ENCODE measurements at places on chromosomes 3 and 15.

DNA sequence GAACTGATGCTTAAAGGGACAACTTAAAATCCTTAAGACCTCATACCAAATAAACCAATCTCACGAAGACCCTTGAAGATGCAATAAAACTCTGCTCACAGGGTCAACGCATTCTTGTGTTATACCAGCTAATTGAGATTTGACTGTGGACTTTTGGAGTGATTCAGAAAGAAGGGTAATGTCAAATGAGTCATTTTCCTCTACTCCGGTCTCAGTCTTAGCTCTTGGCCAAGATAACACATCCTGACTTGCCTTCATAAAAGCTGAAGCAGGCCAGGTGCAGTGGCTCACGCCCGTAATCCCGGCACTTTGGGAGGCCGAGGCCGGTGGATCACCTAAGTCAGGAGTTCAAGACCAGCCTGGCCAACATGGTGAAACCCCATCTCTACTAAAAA is 3.8 kb downstream of the PKM start:
- DNase-seq = peak; percentile 18

DNA sequence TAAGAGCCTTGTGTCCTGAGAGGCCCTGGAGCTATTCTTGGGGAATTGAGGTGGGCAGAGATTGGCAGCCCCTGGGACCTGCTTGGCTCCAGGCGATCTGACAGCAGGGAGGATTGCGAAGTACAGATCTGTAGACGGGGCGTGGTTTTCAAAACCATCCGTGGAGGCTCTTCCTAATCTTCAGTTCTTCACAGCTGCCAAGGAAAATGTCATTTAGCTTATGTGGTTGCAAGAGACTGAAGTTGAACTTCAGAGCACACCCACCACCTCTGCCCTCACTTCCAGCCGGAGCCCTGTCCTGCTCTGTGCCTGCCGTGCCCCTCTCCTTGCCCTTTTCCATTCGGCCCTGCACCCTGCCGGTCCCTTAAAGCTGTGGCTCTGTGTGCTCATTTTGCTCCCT is 12.9 kb downstream of the NISCH start:
- DNase-seq = no peak

DNA sequence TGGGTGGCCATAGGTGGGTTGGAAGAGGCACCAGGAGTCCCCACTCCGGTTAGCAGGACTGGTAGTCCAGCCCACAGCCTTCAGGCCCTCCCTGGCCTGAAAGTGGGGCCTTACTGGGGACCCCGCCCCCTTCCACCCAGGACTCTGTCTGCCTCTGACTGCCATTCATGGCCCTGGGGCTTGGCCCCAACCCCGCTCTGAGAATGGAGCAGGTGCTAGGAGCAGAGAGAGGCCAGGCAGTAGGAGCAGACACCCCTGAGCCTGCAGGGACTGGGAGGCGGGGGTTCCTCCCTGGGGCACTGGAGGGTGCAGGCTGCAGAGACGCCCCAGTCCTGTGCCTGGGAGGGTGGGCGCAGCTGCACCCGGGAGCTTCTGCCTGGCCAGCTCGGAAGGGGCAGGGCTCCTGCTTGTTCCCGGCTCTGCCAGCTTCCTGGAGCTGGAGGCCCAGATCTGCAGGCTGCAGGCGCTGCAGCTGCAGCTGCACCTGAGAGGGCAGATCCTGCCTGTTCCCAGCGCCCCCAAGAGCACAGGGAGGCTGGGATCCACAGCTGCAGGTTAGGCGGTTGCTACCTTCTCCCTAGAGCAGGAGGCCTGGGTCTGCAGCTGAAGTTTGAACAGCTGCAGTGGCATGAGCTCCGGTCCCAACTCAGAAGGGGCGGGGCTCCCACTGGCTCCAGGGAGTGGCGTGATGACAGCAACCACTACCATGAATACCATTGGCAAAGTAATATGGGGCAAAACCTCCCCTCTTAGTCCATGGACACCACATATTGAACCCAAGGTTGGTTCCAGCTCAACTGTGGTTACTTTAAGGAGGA is 194.7 kb downstream of the SQOR start:
- no peak for DNase-seq

DNA sequence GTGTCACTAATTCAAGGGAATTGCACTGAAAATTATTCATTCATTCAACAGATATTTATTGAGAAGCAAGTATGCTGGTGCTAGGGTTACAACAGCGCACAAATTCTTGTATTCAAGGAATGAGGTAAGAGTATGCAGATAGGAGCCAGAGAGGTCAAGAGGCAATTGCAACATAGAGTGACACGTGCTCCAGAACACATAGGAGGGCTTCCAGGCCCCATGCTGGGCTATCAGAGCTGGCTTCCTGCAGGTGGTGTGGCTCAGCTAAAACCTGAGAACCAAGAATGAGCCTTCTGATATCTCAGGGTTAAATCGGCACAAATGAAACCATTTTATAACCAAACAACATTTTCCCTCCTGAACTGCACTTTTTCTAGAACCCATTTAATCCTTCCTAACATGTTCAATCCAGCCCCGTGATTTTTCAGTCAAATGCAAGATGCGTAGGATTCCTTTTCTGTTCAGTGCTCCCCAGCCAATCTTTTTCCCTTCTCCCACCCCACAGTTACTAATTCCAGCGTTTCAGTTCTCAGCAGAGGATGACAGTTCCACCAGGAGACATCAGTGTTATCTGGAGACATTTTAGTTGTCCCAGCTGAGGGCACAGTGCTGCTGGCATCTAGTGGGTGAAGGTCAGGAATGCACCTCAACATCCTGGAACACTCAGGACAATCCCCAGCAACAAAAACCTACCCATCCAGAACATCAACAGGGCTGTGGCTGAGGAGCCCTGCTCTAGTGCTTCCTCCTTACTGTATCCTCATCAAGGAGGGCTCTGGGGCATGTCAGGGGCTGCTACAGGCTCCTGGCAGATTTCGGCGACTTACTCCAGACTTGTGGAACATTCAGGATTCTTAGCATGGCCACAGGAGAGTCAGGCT is 13.1 kb downstream of the CCR5AS start:
- DNase-seq = no peak

- no peak for DNase-seq
Observed at GRCh38 chr3:12325586-12326515, 37.0 kb downstream of the PPARG start.

- DNase-seq = no peak
Observed at GRCh38 chr3:29329986-29330890, 49.4 kb downstream of the RBMS3 start.

DNA sequence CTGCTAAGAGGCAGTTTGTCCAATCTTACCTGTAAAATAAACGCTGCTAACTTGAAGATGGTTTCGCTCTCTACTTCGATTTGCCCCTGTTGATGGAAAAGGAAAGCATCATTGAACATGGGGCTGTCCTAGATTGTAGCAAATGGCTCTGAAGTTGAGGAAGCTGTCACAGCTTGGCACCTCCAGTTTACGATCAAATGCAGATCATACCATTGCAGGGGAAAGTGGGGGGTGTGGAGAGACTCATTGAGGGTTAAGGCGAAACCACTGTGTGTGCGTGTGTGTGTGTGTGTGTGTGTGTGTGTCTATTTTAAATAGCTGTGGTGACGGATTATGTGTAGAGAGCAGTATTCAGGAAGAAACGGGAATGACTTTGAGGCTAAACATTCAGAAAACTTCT is 127.6 kb upstream of the LMOD3 start:
- peak; percentile 1 for DNase-seq

- no peak for DNase-seq
Observed at GRCh38 chr3:25678581-25678980, 13.9 kb upstream of the TOP2B start.

- no peak for DNase-seq
Observed at GRCh38 chr3:142497729-142498128, 49.9 kb upstream of the XRN1 start.

DNA sequence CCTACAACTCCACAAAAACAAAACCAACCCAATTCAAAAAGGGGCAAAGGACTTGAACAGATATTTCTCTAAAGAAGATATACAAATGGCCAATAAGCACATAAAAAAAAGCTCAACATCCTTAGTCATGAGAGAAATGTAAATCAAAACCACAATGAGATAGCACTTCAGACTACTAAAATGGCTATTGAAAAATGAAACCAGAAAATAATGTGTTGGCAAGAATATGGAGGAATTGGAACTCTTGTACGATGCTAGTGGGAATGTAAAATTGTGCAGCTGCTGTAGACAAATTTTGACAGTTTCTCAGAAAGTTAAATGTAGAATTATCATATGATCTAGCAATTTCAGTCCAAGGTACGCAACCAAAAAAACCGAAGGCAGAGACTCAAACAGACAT is 29.0 kb downstream of the KY start:
- no peak for DNase-seq

DNA sequence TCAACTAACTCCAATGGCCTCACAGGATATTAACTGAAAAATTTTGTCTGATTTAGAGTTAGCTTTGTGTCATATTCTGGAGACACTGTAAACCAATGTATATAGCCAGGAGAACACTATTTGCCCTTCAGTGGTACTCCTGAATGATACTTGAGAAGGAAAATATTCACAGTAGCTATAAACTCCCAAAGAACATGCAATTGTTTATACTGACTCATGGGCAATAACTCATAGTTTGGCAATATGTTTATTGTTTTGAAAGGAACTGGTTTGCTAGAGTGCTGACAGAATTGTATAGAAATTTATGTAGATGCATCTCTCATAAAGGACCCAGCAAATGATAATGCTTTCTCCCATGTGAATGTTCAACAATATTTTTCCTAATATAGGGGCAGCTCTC is 537.6 kb downstream of the PLOD2 start:
- DNase-seq = no peak

- DNase-seq = no peak
Observed at GRCh38 chr15:63473999-63474809, 30.2 kb upstream of the USP3 start.

DNA sequence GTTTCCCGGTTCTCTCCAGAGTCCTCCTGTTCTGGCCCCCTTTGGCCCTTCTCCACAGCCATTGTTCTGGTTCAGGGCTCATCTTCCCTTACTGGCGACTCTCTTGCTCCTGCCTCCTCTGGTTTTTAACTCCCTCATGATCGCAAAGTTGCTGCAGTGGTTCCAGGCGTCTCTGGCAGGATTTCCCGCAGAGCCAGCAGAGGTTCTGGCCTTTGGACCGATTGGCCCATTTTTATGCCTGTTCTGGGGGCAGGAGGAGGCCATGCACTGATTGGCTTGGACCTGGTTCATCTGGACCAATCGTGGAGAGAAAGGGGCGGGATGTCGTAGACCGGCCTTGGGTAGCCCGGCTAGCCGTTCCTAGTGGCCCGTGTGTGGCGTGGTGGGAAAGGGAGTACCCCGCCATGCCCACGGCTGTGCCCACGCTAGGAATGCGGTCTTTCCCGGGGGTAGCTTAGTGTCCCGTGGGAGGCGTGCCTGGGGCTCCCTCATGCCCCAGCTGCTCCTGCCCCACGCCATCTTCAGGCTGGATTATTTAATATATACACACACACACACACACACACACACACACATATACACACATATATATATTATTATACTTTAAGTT is 113.4 kb downstream of the FBLN2 start:
- no peak for DNase-seq

DNA sequence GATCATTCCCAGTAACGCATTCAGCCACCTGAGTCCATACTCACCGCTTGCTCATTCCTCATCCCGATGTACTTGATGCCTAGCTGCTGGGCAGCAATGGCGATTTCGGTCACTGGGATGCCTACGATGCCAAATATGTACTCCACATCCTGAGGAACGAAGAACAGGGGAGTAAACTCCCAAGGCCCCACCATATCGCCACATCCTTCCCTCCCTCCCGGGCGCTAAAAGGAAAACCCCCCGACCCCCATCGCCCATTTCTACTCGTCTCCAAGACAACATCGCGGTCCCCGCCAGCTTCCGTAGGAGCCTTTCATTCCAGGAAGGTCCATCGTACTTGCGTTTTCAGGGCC is 347 bp downstream of the HACL1 start:
- DNase-seq = no peak

GRCh38 chr3:67030785-67031740 is 33.0 kb downstream of the KBTBD8 start:
- no peak for DNase-seq

DNA sequence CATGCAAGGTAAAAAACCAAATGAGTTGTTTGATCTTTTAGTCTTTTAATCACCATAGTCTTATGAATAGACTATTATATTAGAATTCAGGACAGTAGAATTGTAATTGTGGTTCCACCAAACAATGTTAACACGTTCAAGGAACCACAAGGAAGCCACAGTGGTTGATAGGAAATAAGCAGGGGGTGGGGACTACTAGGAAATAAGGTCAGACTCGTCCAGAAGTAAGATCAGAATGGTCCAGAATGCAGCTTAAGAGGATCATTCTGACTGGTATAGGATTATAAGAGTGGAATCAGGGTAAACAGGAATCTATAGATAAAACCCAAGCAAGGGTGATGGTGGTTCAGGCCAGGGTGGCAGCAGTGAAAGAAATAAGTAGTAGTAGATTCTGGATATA is 7.5 kb downstream of the MYNN start:
- DNase-seq = no peak

GRCh38 chr3:146781606-146782005 is 176.5 kb upstream of the PLSCR5 start:
- no peak for DNase-seq

Data from activated CD8-positive, alpha-beta memory T cell treated with anti-CD3 and anti-CD28 coated beads for 4 hours (primary cell).